Spinal cord (tissue), 10 donors: ENCODE measurements at places on chromosomes 4 and X. TPM values are rescaled to one million over a fixed set of nuclear protein-coding genes. Genes with fewer than 3 reads are reported as not detected.

- H3K27me3 ChIP-seq = no peaks in the 10 kb centered on the region
- H3K27ac ChIP-seq = peak overlapping the region; percentile 58
- H3K4me3 ChIP-seq = no peak overlapping the region
- H3K36me3 ChIP-seq = peaks cover 3% of the 10 kb centered on the region
These were observed 34.3 kb downstream of the IRF2 start for GRCh38 chr4:184439856-184440594.

GRCh38 chrX:52995135-52995986 is 37.0 kb upstream of the FAM156A start:
- peak overlapping the region; percentile 74 for H3K4me3 ChIP-seq
- H3K27ac ChIP-seq = peak overlapping the region; percentile 96
- H3K4me1 ChIP-seq = peaks cover 14% of the 10 kb centered on the region
- peak; percentile 97 for DNase-seq
- H3K36me3 ChIP-seq = no peaks in the 10 kb centered on the region

GRCh38 chrX:50698944-50699343 is 115.0 kb downstream of the SHROOM4 start:
- no peak overlapping the region for H3K27ac ChIP-seq
- H3K27me3 ChIP-seq = peaks cover 10% of the 10 kb centered on the region
- H3K36me3 ChIP-seq = no peaks in the 10 kb centered on the region
- DNase-seq = no peak
- no peak overlapping the region for H3K4me3 ChIP-seq

- no peak overlapping the region for H3K27ac ChIP-seq
- H3K4me3 ChIP-seq = no peak overlapping the region
- H3K4me1 ChIP-seq = peaks cover 3% of the 10 kb centered on the region
- no peak for DNase-seq
These were observed 24.8 kb downstream of the L1CAM start for GRCh38 chrX:153861151-153861550.

GRCh38 chrX:41827886-41828285 is 95.5 kb downstream of the CASK start:
- no peak overlapping the region for H3K4me3 ChIP-seq
- no peaks in the 10 kb centered on the region for H3K27me3 ChIP-seq
- H3K27ac ChIP-seq = no peak overlapping the region
- no peaks in the 10 kb centered on the region for H3K36me3 ChIP-seq
- H3K4me1 ChIP-seq = peaks cover 3% of the 10 kb centered on the region

GRCh38 chr4:183618681-183619080 is 40.3 kb downstream of the RWDD4 start:
- no peak overlapping the region for H3K4me3 ChIP-seq
- no peaks in the 10 kb centered on the region for H3K27me3 ChIP-seq
- H3K4me1 ChIP-seq = peaks cover 9% of the 10 kb centered on the region
- H3K27ac ChIP-seq = peak overlapping the region; percentile 61

- no peaks in the 10 kb centered on the region for H3K4me1 ChIP-seq
- no peaks in the 10 kb centered on the region for H3K27me3 ChIP-seq
- H3K4me3 ChIP-seq = no peak overlapping the region
- no peaks in the 10 kb centered on the region for H3K36me3 ChIP-seq
- H3K27ac ChIP-seq = no peak overlapping the region
- DNase-seq = no peak
These were observed 296.1 kb upstream of the UGT8 start for GRCh38 chr4:114302472-114302871.

The CLDN22 gene
- total RNA-seq = 0.06 TPM

The FREM3 gene
- 1.5 TPM for total RNA-seq
